ENCODE measurements at places on chromosomes 5 and 9.

DNA sequence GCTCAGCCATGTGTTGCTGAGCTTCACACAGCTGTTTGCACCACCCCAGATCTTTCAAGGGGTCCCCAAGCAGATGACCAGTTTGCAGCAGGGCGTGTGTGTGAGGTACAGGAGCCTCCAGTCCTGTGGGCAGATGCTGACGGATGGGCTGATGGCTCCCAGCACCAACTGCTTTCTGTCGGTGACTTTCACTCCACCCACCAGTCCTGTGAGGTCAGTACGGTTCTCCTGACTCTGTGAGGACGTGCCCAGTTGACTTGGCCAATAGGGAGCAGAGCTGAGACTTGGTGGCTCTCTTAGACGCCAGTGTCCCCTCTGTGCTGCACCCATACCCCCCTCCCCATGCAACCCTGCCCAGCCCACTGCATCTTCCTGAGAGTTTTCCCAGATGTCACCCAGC, 19.7 kb downstream of the COL5A1 start:
- DNase-seq: no peak

- DNase-seq: no peak
Measured at GRCh38 chr5:119275146-119275545, 80.7 kb upstream of the TNFAIP8 start.

DNA sequence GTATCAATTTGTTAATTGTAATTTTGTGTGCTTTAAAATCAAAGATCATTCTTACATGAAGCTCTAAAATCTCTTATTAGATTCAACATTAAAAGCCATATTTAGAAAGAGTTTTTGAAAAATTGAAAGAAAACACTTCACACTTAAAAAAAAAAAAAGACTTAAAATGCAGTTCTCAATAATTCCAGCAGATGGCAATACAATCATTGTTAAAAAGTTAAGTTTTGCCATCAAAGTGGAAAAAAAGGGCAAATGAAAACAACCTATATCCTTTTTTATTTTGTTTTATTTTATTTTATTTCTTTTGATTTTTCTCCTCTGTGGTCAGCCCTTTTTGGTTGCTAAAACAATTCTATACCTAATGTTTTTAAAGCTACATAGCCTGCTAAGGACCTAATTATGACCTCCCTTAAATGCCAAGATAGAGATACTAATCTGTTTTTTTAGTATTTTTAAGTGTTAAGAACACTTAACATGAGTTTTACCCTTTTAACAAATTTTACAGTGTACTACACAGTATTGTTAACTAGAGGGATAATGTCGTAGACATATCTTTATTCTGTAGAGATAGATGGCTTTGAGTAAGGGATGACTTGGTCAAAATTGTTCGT, 154.2 kb upstream of the DAB2 start:
- DNase-seq: no peak

- DNase-seq: no peak
Measured at GRCh38 chr9:133448487-133448972, 11.2 kb upstream of the CACFD1 start.

- no peak for DNase-seq
Measured at GRCh38 chr9:85443190-85443598, 298.6 kb downstream of the AGTPBP1 start.

DNA sequence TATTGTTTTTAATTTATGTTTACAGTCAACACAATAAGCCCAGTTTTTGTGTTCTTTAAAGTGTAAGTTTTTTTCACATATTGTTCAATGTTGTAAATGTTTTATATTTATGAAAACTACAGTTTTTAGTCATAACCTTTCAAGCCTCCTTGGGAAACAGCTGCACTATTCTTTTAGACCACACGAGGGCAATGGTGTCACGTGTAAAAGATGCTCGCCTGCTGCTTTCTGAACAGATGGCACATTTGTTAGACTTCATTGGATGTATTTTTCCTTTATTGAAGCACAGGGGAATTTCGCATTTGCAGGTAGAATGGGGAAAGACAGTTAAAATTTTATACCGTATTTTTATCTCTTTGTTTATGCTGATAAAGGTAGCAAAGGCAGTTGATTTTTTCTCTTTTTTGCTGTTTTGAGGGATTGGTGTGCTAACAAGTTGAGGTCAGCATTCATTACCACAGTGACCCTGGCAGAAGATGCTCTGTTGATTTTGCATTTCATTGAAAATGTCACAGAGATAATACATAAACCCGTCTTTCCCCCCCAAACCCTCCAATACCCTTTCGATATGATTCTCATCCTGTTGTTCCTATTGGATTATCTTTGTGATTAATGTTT, 59.0 kb downstream of the MAT2B start:
- peak; percentile 39 for DNase-seq

GRCh38 chr5:36876299-36876964, at the start of gene NIPBL:
NIPBL (plus strand) TSS chr5:36876769; CDS start chr5:36953697, 76,928 bp downstream.
- DNase-seq: peak; percentile 83

- DNase-seq: no peak
Measured at GRCh38 chr5:166356096-166356495, 1935.3 kb upstream of the WWC1 start.

DNA sequence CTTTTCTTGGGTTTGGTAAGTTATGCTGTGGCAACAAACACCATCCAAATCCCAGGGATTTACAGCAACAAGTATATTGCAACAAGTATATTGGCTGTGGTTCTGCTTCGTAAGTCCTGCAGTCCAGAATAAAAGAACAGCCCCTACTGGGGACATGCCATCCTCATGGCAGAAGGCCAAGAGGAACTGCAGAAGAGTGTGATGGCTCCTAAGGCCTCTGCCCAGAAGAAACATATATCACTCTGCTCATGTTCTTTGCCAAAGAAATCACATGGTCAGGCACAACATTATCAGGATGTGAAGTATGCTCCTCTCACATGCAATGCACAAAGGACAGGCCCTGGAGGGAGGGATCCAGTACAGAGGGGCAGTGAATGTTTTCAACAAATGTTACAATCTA, 159.6 kb upstream of the TAS2R1 start:
- no peak for DNase-seq

DNA sequence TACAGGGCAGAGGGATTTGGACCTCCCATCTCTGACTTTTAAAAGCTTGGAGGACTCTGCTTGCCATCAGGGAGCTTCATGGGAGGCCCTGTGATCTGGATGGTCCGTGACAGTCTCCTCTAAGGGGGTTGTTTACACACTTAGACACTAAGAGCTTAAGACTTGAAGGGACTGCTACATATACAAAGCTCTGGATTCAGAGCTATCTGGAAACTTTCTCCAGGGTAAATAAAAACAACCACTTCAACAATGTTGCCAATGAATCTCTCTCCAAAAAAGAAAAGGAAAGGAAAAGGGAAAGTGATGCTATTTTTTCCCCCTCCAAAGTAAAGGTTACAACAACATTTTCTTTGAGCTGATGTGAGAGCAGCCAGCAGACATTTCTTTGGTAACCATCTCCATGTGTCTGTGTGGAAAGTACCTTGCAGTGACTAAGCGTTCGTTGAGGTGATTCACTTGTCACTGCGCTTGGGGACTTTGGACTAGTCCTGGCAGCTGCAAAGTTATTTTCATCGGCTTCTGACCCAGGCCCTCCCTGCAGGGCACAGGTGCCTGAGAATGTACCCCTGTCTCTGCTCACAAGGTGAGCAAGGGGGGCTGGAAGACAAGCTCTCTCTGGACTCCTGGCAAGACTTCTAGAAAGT, 262.1 kb upstream of the KLF4 start:
- DNase-seq: no peak

- DNase-seq: no peak
Measured at GRCh38 chr5:124285071-124285470, 461.4 kb downstream of the ZNF608 start.

- DNase-seq: no peak
Measured at GRCh38 chr5:126912616-126913200, 117.7 kb downstream of the MARCHF3 start.

All from stimulated activated CD4-positive, alpha-beta T cell treated with anti-CD3 and anti-CD28 coated beads, Interleukin-12 subunit alpha, Interleukin-12 subunit beta, amount 100 ng/mL, for 24 hours (primary cell).